Activated CD8-positive, alpha-beta memory T cell treated with anti-CD3 and anti-CD28 coated beads, Interleukin-2, amount 50 U/mL, for 48 hours (primary cell): ENCODE measurements at places on chromosomes 3 and 15.

DNA sequence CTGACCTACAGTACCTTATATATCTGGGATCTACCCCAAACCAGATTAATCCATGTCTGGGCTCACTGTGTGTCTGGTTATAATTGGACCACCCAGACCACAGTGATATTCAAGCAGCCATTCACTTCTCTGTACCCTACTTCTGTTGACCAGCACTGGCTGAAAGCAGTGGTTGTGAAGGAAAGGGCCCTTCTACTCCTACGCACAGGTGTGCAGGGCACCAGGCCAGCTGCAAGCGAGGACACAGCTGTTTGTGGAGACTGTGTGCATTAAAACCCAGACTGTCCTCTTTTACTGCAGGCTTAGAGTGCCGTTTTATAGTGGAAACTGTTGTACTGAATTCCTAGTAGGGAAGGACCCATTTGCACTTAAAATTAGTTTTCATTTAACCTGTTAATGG is 29.5 kb downstream of the CTDSPL start:
- DNase-seq = no peak

DNA sequence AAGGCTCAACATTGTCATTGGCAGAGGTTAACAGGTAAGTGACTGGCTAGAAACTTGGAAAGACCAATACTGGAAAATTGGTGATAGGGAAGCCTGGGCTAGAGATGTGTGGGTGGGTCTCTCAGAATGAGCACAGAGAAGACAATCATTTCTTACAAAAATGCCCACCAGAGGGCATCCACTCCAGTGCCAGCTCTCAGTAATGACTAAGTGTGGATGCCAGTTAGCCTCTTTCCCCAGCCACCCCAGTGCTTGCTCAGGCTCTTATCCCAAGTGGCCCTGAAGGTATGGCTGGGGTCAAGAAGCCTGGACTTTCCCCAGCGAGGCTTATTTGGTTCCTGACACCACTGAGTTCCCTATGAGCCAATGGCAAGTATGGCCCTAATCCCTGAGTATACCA is 115.9 kb upstream of the ST8SIA2 start:
- DNase-seq = no peak

DNA sequence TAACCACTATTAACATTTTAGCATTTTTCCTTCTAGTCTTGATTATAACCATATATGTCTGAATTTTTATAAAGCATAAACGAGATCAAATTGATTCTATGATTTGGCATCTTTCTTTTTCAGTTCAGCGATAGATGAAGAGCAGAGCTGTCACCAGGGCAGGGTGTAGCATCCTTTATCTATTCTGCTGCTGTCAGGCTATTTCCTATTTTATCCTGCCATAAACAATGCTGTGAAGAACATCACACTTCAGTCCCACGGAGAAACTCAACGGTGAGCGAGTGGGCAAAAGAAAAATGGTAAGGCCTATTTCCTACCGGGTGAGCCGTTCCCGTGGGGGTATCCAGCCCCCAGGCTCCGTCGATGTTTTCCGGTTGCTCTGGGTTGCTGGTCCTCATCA is 15.5 kb downstream of the TMEM40 start:
- no peak for DNase-seq

DNA sequence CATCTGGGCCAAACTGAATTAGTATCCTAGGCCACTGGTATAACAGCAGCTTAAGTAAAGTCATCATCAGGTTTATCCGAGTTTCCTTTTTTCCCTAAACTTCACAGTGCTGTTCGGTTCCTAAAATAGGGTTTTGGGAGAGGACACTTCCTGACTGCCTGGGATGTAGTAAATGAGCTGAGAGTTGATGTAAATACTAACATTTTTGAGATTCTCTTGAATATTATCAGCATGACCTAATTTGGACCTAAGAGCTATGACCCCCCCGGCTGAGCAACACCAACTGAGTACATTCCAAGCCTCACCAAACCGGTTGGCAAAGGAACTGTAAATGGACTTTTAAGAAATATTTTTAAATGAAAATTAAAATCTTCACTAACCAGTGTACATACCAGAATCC is 78.8 kb downstream of the IL5RA start:
- no peak for DNase-seq

- DNase-seq = no peak
Measured at GRCh38 chr3:78900880-78901279, 866.9 kb downstream of the ROBO1 start.

DNA sequence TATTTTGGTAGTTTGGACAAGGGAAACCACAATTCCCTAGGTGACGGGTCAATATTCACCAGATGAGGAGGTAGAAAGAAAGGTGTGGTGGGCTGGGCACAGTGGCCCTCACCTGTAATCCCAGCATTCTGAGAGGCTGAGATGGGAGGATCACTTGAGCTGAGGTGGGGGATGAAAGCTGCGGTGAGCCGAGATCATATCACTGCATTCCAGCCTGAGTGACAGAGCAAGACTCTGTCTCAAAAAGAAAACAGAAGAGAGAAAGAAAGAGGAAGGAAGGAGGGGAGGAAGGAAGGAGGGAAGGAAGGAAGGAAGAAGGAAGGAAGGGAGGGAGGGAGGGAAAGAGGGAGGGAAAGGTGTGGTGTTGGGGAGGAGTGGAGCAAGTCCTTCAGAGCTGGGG is 56.1 kb upstream of the RNF7 start:
- no peak for DNase-seq

GRCh38 chr15:64808785-64809453 is 16.5 kb downstream of the PIF1 start:
- DNase-seq = no peak

- DNase-seq = no peak
Measured at GRCh38 chr15:79099692-79100091, 9.1 kb upstream of the RASGRF1 start.

DNA sequence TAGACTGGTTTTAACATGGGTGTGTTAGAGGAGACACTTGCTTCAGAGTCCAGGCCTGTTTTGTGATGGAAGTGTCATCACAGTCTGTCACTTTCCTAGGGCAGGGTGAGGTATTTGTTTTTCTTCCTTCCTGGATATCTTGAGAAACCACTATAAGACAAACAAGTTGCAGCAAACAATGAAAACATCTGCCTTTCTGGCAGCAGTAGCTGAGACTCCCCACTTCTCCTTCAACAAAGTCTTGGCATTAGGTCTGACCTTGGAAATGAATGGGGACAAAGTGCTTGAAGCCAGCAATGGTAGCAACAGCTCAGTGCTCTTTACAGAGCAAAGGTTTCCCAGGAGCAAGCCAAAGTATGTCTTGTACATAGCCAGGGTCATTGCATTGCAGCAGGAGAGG is 64.6 kb downstream of the CD200 start:
- no peak for DNase-seq

GRCh38 chr3:24853685-24854490 is 359.2 kb upstream of the THRB start:
- DNase-seq = no peak

DNA sequence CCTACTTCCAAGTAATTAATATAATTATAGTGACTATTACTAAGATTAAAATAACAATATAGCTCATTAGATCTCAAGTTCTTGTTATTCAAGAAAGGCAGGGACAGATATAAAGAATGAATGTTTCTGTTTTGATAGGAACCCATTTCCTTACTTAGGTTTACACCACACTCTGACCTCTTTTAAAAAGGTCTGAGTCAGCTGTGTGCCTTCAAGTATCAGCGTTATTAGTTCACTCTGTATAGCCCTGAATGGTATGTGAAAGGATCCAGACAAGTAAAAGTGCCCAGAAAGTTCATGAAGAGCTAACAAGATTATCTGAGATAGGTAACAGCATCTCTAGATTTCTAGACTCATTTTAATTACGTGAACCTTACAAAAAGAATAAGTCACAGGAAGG is 28.9 kb downstream of the PDCD10 start:
- DNase-seq = no peak

GRCh38 chr3:63934041-63934866 is 22.1 kb upstream of the SCAANT1 start:
- DNase-seq = no peak

GRCh38 chr3:98775459-98776139 is 12.5 kb downstream of the ST3GAL6 start:
- DNase-seq = no peak

- DNase-seq = no peak
Measured at GRCh38 chr15:65092911-65093792, 16.6 kb downstream of the KBTBD13 start.

DNA sequence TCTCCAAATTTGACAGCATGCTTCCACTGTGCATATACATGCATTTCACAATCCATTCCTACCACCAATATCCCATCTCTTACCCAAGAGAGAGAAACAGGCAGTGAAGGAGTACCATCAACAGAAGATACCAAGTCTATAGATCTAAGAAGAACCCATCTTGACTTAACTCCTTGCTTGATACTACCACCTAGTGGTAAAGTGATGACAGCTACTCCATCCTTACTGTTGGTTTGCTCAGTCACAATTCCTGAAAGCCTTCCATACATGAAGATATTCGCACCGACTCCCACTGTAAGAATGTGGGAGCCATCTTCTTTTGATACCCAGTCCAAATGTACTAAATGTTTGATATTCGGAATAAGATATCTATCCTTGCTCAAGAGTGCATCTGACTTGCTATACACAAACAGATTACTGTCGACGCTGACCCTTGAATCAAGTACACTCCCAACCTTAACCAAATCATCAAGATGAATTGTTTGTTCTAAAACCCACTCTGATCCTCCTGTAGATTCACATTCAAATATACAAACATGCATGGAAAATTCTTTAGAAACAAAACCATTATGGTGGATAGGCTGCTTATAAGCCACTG is 123.1 kb downstream of the DMXL2 start:
- DNase-seq = no peak

GRCh38 chr3:152219216-152219615 is 49.5 kb upstream of the MBNL1 start:
- no peak for DNase-seq

GRCh38 chr3:107870096-107870495 is 220.7 kb downstream of the CD47 start:
- no peak for DNase-seq

DNA sequence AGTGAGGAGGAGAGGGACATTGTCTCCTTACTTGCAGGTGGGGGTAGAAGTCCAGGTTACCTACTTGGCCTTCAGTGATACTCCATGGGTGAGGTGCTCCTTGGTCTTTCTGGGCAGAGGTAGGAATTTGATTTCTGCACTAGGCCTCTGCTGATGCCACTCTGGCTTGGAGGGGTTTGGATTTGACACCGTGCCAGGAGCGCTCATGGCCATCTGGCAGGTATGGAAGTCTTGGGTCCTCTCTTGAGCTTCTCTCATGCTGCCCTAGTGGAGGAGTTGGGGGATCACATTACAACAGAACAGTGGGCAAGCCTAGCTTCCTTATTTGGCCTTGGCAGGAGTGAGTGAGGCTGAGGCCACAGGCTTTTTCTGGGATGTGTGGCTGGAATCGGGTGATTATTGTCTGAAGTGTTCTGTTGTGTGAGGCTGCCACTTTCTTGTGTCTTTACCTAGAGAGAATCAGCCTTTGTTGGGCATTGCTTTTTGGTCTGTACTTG is 525.0 kb downstream of the GABRG3 start:
- DNase-seq = no peak

- peak; percentile 88 for DNase-seq
Measured at GRCh38 chr3:111967651-111968274, 11.1 kb upstream of the ABHD10 start.

- no peak for DNase-seq
Measured at GRCh38 chr3:4394048-4394447, 73.0 kb downstream of the SUMF1 start.

DNA sequence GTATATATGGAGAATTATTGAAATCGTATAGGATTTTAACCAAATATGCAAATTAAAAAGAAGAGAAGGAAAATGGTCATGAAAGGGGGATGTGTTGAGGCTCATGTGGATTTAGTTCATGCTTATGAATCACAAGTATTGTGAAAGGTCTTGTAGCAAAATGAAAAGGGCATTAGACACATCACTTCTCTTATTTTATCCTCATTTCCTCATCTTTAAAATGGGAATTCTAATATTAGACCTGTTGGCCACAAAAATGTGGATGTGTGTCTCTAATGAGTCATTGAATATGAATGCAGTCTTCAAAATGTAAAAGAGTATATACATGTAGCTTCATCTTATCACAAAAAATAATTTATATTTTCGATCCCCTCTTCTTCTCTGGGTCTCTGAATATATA is 14.9 kb upstream of the ALCAM start:
- DNase-seq = no peak

GRCh38 chr3:144028798-144029411 is 57.3 kb downstream of the DIPK2A start:
- no peak for DNase-seq

DNA sequence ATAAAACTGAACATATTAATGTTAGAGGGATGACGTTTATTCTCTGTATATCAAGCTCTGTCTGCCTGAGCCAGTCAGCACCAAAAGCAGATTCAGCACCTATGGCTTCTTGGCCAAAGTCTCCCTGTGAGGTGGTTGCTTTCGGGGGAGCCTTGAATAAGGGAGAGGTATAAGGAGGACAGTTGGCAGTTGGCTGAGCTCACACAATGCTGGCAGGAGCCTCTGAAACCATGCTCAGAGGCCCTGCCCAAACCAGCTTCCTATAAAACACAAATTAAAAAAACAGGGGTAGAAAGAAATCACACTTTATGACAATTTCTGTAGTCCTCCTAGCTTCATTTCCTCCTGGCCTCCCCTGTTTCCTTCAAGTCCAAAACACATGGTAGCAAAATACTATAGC is 18.8 kb downstream of the ARHGEF3 start:
- DNase-seq = no peak

DNA sequence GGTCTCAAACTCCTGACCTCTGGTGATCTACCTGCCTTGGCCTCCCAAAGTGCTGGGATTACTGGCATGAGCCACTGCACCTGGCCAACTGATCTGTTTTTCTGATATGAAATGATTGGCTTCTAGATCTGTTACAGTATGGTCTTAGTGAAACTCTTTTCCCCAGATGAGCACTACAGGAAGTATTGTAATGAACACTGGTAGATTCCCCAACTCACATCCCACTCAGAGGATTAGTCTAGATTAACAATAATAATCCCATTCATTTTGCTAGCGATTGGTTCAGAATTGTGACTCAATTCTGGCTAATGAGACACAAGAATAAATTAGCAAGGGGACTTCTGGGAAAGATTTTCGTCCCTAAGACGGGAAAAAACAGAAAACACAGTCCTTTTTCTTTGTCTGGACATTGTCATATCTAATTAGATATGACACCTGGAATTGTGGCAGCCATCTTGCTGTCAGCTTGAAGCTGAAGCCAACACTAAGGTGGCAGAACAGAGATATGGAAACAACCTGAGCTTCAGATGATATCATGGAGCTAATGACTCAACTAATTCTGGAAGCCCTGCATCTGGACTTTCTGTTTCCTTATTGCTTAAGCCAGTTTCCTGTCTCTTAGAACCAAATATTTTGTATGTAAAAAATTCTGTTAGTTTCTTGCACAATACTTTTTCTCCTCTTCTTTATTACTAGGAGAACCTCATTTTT is 17.4 kb upstream of the NPTN start:
- no peak for DNase-seq

- DNase-seq = no peak
Measured at GRCh38 chr3:123813876-123814275, 70.3 kb downstream of the MYLK start.

- DNase-seq = no peak
Measured at GRCh38 chr3:98518816-98519215, 3.9 kb downstream of the CLDND1 start.
